Calu3 (cell line): ENCODE measurements at places on chromosomes 2 and 18. TPM values are rescaled to one million over a fixed set of nuclear protein-coding genes. Genes with fewer than 3 reads are reported as not detected.

- H3K4me1 ChIP-seq: peaks cover 18% of the 10 kb centered on the region
- no peak overlapping the region for H3K4me3 ChIP-seq
- H3K36me3 ChIP-seq: peaks cover 4% of the 10 kb centered on the region
- no peak for DNase-seq
- H3K27me3 ChIP-seq: no peaks in the 10 kb centered on the region
- no peak overlapping the region for H3K27ac ChIP-seq
Observed at GRCh38 chr2:134262684-134263083, 8.8 kb downstream of the MGAT5 start.

DNA sequence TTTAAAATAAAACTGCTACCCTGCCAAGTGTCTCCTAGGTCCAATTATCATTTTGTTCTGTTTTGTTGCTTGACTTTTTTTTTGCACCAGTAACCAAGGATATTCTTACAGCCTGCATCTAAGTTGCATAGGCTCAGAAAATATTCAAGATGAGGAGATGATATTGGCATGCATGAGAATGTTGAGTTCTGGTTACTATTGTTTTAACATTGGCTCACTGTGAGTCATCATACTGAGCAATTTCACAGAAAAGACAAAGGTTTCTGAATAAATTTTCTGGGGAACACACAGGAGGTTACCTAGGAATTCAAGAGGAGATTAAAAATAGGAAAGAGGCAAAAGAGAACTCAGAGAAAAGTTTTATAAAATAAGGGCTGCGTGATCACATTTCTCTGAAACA is 84.8 kb upstream of the POU3F3 start:
- no peaks in the 10 kb centered on the region for H3K27me3 ChIP-seq
- no peak overlapping the region for H3K27ac ChIP-seq
- no peaks in the 10 kb centered on the region for H3K36me3 ChIP-seq
- H3K4me3 ChIP-seq: no peak overlapping the region
- DNase-seq: no peak

DNA sequence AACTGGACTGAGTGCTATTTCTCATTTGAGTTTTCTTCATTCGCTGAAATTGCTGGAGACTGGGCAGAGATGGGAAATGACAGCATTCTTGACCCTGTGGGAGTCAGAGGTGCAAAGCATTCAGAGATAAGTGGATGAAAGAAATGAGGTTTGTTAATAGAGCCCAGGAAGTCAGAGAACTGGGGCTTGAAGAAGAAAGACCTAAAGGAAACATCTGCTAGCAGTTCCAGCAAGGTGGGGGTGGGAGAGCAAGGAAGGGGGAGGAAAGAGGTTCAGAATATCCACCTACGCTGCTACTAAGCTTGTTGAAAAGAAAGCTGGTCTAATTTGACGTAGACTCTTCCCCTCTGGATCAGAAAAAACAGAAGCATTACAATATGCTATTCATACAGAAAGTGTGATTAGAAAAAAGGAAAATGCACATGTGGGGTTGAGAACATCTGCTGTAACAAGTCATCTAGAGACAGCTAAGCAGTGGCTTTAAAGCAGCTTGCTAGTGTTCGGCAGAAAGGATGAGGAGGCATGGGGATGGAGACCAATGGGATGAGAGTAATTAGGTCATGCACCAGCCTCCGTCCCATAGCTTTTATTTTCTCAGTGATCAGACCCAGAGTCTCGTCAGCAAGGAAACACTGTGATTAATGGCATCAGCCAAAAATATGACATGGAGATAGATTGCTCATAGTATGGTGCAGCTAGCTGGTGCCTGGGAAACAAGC is 29.7 kb downstream of the NAB1 start:
- H3K27me3 ChIP-seq: no peaks in the 10 kb centered on the region
- H3K4me1 ChIP-seq: peaks cover 13% of the 10 kb centered on the region
- no peak overlapping the region for H3K4me3 ChIP-seq
- H3K27ac ChIP-seq: no peak overlapping the region
- H3K36me3 ChIP-seq: no peaks in the 10 kb centered on the region
- DNase-seq: no peak

DNA sequence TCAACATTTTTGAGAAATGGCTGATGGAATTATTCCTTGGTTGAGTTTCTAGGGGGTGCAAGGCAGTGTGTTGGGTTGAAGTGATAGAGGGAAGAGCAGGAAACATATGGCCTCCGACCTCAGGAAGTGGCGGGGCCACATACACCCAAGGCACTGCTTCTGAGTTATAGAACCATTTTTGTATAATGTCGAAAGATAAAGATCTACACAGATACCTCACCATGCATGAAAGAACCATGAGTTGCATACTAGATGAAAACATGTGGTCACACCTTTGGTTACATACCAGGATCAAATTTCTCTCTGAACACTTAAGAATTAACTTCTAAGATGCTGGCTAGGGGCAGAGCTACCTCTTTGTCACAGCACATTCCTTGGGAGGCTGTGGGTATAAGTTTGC is 23.2 kb downstream of the LAMA3 start:
- H3K27ac ChIP-seq: no peak overlapping the region
- no peak for DNase-seq
- peaks cover 13% of the 10 kb centered on the region for H3K36me3 ChIP-seq
- H3K27me3 ChIP-seq: no peaks in the 10 kb centered on the region
- H3K4me1 ChIP-seq: peaks cover 11% of the 10 kb centered on the region

- H3K4me3 ChIP-seq: no peak overlapping the region
- H3K4me1 ChIP-seq: no peaks in the 10 kb centered on the region
- no peaks in the 10 kb centered on the region for H3K36me3 ChIP-seq
- H3K27ac ChIP-seq: no peak overlapping the region
- H3K27me3 ChIP-seq: no peaks in the 10 kb centered on the region
Observed at GRCh38 chr2:12870692-12871091, 154.0 kb downstream of the TRIB2 start.

KRTCAP3 gene
- total RNA-seq: 71.8 and 74.0 TPM in 2 replicates

FAHD2A gene
- 26.8 and 29.1 TPM in 2 replicates for total RNA-seq

GRCh38 chr2:138275292-138275690 is 226.3 kb upstream of the SPOPL start:
- H3K36me3 ChIP-seq: no peaks in the 10 kb centered on the region
- H3K4me3 ChIP-seq: peak overlapping the region; percentile 33
- peak overlapping the region; percentile 63 for H3K27ac ChIP-seq
- DNase-seq: no peak
- peaks cover 41% of the 10 kb centered on the region for H3K4me1 ChIP-seq
- no peaks in the 10 kb centered on the region for H3K27me3 ChIP-seq
